ENCODE measurements at places on chromosomes 1 and 21.

- DNase-seq: no peak
Measured at GRCh38 chr1:209010475-209011230, 572.9 kb upstream of the CAMK1G start.

GRCh38 chr1:38088366-38088765 lies 41.8 kb upstream of the POU3F1 start:
- no peak for DNase-seq

DNA sequence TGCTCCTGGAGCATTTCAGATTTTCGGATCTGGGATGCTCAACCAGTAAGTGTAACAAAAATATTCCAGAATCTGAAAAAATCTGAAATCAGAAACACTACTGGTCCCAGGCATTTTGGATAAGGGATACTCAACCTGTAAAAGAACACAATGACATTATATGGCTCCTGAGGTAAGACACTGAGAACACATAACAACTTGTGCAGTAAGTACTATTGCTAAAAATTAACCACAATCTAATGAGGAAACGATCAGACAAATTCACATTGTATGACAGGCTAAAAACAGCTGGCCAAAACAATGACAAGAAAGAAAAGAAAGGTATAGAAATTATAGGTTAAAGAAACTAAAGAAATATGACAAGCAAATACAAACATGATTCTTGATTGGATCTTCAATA lies 54.9 kb downstream of the LTN1 start:
- no peak for DNase-seq

DNA sequence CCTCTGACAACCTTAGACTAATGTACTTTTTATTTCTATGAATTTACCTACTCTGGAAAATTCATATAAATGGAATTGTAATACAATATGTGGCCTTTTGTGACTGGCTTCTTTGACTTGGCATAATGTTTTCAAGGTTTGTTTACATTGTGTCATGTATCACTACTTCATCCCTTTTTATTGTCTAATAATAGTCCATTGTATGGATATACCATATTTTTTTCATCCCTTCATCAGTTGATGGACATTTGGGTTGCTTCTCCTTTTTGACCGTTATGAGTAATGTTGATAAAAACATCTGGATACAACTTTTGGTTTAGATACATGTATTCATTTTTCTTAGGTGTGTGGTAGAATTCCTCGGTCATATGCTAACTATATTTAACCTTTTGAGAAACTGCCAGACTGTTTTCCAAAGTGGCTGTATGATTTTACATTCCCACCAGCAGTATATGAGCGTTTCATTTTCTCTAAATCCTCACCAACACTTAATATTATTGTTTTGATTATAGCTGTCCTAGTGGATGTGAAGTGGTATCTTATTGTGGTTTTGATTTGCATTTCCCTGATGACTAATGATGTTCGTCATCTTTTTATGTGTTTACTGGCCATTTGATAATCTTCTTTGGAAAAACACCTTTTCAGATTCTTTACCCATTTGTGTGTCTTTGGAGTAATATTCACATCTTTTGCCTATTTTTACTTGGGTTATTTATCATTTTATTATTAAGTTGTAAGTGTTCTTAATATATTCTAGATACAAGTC lies 3.5 kb downstream of the RO60 start:
- DNase-seq: no peak

DNA sequence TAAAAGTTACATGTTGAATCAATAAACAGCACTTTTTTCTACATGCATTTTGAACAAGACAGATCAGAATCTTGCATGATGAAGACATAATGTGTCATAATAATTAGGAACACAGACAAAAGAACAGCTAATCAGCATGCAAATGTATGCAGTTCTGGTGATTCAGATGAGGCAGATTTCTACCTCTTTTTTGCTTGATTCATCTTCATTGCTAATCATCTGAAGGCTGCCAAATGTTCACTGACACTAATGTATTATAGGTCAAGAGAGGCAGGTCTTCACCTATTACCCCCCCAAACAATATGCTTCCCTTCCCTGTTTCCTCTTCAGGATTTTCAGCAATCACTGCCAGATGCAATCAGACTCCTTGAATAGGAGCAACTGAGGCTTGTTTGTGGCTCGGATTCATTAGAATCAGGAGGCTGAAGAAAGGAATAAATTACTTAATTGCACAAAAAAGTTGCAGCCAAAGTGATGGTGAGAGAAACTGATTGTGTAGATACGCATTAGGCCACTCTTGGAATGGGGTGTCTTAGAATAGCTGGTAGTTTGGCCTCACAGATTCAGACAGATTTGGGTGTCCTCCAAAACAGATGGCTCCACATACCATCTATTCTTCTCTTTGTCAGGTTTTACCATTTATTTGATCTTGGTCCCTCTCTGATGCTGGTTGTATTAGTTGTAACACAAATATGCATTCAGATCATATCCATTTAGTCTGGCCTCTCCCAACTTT lies 275.4 kb downstream of the RPS6KC1 start:
- no peak for DNase-seq

DNA sequence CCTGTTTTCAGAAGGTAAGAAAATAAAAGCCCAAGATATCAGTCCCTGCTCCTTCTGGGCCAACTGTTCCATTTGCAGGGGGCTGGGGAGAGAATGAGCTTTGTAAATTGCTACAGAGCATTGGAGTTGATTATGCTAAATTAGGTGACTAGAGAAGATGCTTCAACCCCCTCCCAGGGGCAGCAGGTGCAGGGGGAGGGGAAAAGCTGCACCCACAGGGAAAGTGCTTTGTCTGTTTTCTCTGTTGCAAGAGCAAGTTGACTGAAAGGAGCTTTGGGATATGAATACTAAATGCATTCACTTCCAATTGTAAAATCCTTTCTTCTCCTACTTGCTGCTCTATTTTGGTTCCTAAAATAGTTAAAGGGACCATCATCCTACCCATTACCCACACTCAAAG lies 16.5 kb upstream of the PIGM start:
- DNase-seq: no peak

DNA sequence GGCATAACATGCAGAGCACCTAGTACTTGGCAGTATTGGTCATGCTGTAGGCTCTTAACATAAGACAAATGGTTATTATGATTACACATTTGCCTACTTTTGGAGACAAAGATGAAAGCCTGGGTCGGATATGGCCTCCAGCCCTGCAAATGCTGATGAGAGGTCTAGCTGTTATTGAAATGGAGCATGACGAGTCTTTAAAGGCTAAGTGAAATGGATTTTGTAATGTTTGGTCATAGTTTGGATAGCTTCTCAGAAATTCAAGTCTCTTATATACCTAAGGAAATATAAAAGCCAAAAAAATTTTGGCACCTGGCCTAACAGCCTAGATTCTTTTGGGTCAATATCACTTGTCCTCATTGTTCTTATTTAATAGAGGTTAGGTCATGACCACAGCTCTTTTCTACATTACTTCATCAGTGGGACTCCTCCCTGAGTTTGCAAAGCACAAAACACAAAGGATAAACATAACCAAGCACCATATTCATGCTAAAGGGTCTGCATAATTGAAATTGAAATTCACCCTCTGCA lies 69.2 kb upstream of the WLS start:
- DNase-seq: no peak

- no peak for DNase-seq
Measured at GRCh38 chr21:45441431-45442255, 36.7 kb downstream of the COL18A1 start.

DNA sequence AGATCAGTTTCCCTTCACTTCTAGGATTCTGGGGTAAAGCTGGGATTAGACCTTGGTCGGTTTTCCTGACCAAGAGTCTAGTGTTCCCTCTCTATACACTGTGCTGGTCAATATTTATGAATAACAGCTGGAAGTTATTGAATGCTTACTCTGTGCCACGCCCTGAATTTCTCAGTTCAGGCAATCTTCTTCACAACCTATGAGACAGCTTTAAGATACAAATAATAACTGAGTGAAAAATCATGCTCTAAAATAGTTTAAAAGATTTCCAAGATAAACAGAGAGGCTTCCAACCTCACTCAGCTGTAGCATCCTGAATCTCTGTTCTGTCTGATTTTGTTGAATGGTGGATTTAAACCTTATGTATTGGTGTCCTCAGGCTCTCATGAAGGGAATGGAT lies 72.2 kb downstream of the GNG12 start:
- DNase-seq: no peak

DNA sequence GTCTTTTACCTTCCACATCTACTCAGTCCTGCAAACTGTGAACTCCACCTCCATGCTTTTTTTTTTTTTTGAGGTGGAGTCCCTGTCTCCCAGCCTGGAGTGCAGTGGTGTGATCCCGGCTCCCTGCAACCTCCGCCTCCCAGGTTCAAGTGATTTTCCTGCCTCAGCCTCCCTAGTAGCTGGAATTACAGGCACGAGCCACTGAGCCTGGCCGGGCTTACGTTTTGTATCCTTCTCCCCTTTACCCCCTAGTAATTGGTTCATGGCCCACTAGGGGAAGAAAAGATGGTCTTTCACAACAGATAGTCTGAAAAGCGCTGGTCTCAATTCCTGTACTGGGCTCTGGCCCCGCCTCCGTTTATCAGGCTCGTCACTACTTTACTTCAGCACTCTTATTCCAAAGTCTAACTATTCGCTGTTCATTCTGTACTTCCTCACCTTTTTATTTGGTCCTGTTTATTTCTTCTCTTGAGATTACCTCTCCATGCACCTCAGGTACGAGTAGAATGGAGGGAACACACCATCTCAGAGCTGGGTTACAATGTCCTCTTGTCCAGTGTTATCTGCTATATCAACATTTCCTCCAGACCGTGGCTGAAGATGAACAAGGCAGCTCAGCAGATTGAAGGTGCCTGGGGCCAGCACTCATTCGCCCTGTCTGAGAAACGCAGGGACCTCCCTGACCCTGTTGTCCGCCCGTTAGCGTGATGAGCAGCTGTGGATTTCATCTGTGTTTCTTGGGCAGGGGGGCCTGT lies 16.2 kb downstream of the CNST start:
- DNase-seq: no peak

DNA sequence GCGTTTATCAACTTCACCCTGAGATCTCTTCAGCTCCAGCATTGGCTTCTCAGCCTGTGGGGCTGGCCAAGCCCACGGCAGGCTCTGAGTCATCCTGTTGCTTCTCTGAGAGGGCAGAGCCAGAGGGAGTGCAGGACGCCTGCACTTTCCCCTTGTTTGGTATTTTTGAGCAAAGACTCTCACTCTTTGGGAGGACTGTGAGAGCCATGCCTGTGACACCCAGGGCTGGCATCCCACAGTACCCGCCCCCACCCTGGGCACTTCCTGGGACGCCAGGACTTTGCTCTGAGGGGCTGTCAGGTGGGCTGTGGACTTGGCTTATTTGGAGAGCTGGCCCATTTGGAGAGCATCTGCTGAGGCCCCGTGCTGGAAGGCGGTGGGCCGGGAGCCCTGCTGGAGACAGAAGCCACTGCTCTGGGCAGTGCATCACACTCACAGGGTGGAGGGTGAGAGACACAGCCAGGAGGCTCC lies 37.4 kb downstream of the VANGL1 start:
- DNase-seq: no peak

GRCh38 chr1:53627031-53627430 lies 111.9 kb downstream of the GLIS1 start:
- DNase-seq: no peak

DNA sequence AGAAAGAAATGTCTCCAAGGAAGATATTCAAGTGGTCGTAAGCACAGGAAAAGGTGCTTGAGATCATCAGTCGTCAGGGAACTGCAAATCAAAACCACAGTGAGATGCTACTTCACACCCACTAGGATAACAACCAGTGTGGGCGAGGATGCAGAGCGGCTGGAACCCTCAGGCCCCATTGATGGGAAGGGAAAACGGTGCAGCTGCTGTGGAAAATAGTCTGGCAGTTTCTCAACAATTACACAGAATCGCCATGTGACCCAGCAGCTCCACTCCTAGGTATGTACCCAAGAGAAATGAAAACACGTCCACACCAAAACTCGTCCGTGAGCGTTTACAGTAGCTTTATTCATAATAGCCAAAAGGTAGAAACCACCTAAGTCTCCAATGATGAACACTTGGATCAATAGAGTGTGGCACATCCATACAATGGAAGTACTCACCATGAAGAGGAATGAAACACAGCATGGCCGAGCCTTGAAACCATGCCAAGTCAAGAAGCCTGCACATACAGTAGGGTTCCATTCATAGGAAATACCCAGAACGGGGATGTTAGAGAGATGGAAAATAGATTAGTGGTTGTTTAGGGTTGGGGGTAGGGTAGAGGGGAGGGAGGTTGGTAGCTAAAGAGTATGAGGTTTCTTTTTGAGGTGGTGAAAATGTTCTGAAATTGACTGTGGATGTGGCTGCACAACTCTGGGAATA lies 6.1 kb downstream of the DFFB start:
- no peak for DNase-seq

GRCh38 chr1:234307726-234308125 lies 65.5 kb upstream of the COA6 start:
- DNase-seq: no peak

- no peak for DNase-seq
Measured at GRCh38 chr1:219347921-219348391, 174.3 kb downstream of the LYPLAL1 start.

- no peak for DNase-seq
Measured at GRCh38 chr1:206636671-206637070, 1.3 kb downstream of the DYRK3 start.

GRCh38 chr21:16468184-16468583 lies 738.4 kb downstream of the USP25 start:
- DNase-seq: no peak

DNA sequence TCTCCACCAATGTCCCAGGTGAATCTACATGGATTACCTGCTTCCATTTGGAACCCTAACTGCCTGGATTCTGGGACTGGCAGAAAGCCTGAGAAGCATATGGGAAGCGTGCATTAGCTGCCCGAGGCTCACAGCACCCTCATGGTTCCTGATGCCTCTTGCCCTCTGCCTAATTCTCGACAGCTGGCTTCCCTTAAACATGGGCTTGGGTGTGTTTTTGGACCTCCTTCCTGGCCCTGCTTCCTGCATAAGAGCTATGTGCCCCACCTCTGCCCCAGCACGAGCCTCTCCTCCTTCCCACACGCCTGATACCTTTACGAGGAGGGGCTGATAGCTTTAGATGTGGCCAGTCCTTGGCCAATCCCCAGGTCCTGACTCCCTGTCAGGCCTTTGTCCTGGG lies 152.4 kb upstream of the HMGB4 start:
- DNase-seq: no peak

GRCh38 chr1:238621405-238621804 lies 730.7 kb upstream of the ZP4 start:
- DNase-seq: no peak

- no peak for DNase-seq
Measured at GRCh38 chr1:26081267-26082019, 14.0 kb upstream of the TRIM63 start.

Measured in NCI-H1436 treated with DMSO at 0.1 percent for 48 hours (cell line).